ENCODE measurements at places on chromosomes 2 and 18. TPM values are rescaled to one million over a fixed set of nuclear protein-coding genes. Genes with fewer than 3 reads are reported as not detected.

SAG gene
- 0.10 TPM for polyA plus RNA-seq

UGT1A4 gene
- polyA plus RNA-seq, result 0.03 TPM

DLX1 gene
- polyA plus RNA-seq, result 0.17 TPM

SERPINB4 gene
- polyA plus RNA-seq, result 0.06 TPM

CCDC121 gene
- 14.5 TPM for polyA plus RNA-seq

ANKRD53 gene
- 0.54 TPM for polyA plus RNA-seq
